ENCODE measurements at places on chromosomes 7 and 10. TPM values are rescaled to one million over a fixed set of nuclear protein-coding genes. Genes with fewer than 3 reads are reported as not detected.

The FGL2 gene
- 29.5 TPM for total RNA-seq

GRCh38 chr7:125828153-125828700 lies 898.6 kb upstream of the POT1 start:
- no peak for DNase-seq

The MMRN2 gene
- 20.4 TPM for total RNA-seq

GRCh38 chr7:104843198-104843597 lies 170.8 kb upstream of the KMT2E start:
- DNase-seq, result no peak

The CADPS2 gene
- total RNA-seq, result 8.3 TPM

GRCh38 chr7:52685333-52685732 lies 350.1 kb upstream of the POM121L12 start:
- no peak for DNase-seq

GRCh38 chr7:100561491-100562194 lies 12.1 kb downstream of the SAP25 start:
- DNase-seq, result no peak

DNA sequence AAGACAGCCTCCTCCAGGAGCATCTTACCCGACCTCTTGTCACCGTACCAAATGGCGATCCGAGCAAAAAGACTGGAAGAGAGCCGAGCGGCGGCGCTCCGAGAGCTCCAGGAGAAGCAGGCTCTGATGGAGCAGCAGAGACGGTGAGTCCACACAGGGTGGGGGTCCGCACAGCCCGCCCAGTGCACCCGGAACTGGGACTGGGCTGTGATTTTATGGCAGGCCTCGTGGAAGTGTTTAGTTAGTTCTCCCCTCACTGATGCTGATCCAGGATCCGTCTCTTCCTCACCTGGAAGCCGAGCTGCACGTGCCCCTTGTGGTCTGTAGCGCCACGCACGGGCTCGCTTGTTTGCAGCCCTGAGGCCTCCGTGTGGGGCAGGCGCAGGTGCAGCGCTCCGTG lies 19.6 kb downstream of the LRRC27 start:
- DNase-seq, result no peak

The STOX1 gene
- total RNA-seq, result 5.7 TPM

DNA sequence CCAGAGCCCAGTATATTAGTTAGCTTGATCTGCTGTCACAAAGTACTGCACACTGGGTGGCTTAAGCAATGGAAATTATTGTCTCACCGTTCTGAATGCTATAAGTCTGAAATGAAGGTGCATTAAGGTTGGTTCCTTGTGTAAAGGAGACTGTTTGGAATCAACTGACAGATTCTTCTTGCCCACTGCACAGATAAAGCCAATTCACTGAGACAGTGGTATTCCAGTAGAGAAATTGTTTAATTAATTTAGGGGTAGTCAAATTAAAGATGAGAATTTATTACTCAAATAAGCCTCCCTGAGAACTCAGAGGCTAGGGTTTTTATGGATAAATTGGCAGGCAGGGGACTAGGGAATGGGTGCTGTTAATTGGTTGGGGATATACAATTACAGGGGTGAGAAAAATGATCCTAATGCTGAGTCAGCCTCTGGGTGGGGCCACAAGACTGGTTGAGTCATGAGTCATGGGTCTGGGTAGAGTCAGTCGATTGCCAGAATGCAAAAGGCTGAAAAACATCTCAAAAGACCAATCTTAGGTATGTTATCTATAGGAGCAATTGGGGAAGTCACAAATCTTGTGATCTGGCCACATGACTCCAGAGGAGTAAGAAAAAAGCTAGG lies 23.5 kb upstream of the SAMD9L start:
- no peak for DNase-seq

The TMEM270 gene
- total RNA-seq, result not detected

The IGF2BP3 gene
- total RNA-seq, result 44.8 TPM

DNA sequence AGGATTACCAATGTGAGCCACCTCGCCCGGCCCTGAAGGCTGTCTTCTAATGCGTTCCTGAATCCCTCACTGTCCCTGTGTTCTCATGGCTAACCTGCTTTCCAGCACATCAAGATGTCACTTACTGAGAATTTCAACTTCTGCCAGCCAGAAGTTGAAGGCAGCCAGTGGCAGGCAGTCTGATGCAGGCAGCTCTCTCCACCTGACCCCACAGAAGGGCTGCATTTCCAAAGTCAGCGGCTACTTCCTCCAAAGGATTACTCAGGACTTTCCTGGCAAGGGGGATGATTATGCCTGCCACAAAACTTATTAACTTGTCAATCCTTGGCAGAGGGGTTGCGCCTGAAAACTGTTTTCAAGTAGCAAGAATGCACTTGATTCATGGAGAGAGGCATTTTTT lies 1219.4 kb downstream of the TYW1 start:
- peak; percentile 80 for DNase-seq

- DNase-seq, result no peak
Measured at GRCh38 chr10:62047228-62047892, 145.9 kb downstream of the ARID5B start.

The AKR1C2 gene
- 4.5 TPM for total RNA-seq

DNA sequence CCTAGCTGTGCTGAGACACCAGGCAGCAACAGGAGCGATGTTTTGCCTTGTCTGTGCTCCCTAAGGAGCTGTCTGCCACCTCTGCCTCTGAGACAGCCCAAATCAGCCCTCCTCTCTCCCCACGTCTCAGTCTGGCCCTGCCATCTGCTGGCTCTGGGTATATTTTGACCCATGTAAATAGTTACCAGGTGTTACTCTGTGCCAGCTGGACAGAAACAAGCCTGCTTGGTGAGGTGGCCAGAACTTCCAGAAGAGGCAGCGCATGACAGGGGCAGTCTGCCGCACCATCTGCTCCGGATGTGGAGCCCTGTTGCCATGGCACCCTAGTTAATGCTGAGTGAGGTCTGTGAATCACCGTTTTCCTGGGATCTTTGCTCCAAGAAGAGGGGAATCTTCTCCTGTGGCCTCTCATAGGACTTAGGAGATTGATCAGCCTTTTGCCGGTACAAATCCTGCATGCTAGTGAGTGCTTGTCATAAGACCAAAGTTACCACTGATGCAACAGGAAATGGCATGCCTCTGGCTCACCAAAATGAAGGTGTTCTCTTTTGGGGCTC lies 31.8 kb downstream of the GSTO2 start:
- DNase-seq, result peak; percentile 30

The OR2A7 gene
- total RNA-seq, result 12.5 TPM

Data from skin of body (tissue), 3 donors.